Gastroesophageal sphincter (tissue), 4 donors: ENCODE measurements at places on chromosomes 12 and 14. TPM values are rescaled to one million over a fixed set of nuclear protein-coding genes. Genes with fewer than 3 reads are reported as not detected.

Gene LHX5
- not detected for total RNA-seq

Gene ANKRD33
- total RNA-seq = not detected

Gene ADAMTS20
- not detected for total RNA-seq

Gene BEST3
- not detected for total RNA-seq

Gene LGR5
- total RNA-seq = 0.12 TPM
